ENCODE measurements at places on chromosomes 1 and 21. TPM values are rescaled to one million over a fixed set of nuclear protein-coding genes. Genes with fewer than 3 reads are reported as not detected.

The C1orf53 gene
- 0.84 TPM for total RNA-seq

The GJA4 gene
- total RNA-seq = 12.7 TPM

The ELK4 gene
- total RNA-seq = 39.8 TPM

The LCE3D gene
- total RNA-seq = not detected

The MTARC2 gene
- total RNA-seq = 8.8 TPM
